ENCODE measurements at places on chromosomes 16 and 17.

GRCh38 chr17:65918500-65918899, 273.4 kb downstream of the CEP112 start:
- no peak for DNase-seq

- DNase-seq: no peak
These were observed 12.9 kb downstream of the MXRA7 start for GRCh38 chr17:76697702-76698465.

GRCh38 chr16:77594799-77595596, 127.3 kb upstream of the NUDT7 start:
- no peak for DNase-seq

DNA sequence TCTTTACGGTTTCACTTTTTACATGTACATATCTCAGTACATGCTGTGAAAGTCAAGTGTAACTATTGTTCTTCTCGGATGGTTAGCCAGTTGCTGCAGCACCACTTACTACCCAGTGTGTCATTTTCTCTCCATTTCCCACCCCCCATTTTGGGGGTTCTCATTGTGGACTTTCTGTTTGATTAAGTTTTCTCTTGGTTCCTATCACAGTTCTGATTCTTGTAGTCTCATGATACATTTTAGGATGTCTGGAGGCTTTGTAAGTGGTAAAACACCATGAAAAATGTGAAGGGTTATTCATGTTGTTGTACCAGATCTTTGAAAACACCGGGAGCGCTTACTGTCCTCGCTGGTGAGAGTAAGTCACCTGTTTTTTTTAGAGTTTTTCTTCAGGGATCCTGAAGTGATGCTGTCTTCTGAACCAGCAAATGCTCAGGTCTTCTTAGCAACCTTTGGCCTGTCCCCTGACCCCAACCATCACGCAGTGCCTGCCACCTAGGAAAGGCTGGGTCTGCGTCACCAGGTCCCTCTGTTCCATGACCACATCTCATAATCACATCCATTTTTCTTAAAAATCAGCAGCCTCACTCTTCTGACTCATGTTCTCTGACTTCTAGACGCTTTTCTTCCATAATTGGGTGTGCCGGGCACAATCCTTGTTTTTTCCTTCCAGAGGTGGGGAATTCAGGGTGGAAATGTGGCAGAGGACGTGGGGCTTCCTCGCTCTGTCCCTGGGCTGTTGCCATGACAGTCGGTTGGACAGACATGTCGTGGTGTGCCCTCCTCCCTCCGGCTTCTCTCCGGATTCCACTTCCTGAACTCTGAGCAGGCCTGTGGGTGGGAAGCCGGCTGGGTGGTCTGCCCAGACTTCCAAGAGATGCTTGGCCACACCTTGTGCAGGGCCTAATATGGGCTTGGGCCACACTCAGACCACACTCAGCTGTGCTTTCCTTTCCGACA, 102.6 kb downstream of the NTN1 start:
- DNase-seq: no peak

DNA sequence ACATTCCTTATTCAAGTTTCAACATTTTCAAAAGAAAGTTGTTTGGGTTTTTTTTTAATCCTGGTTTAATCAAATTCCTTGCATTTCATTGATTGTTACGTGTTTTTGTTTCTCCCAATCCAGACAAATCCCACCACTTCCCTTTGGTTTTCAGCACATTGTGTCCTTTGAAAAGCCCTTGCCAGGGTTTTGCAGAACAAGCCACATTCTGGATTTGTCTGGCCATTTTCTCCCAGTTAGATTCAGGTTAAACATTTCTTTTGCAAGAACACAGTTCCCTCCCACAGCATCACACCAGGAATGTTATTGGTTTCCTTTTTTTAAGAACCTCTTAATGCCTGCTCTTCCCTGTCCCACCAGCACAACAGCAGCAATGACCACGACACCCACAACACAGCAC, 278.0 kb upstream of the SALL1 start:
- no peak for DNase-seq

DNA sequence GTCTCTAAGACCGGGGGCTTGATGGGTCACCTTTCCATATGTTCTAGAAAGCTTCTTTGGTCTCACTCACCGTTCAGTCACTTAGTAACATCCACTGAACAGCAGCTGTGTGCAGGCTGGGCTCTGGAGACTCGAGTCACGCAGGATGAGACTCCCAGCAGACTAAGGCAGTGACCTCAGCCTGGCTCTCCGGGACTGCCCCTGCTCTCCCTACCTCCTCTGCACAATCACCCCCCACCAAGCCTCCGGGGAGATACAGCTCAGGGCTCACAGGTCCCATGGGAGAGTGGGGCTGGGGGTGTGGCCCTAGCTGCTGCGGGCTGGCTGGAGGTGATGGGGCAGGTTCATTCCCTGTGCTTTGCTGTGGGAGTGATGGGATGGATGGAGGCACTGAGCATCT, 14.1 kb downstream of the FLYWCH2 start:
- no peak for DNase-seq

- DNase-seq: no peak
These were observed 4.6 kb downstream of the EMC8 start for GRCh38 chr16:85794696-85795095.

- no peak for DNase-seq
These were observed 37.5 kb downstream of the ARHGAP17 start for GRCh38 chr16:24977678-24978075.

DNA sequence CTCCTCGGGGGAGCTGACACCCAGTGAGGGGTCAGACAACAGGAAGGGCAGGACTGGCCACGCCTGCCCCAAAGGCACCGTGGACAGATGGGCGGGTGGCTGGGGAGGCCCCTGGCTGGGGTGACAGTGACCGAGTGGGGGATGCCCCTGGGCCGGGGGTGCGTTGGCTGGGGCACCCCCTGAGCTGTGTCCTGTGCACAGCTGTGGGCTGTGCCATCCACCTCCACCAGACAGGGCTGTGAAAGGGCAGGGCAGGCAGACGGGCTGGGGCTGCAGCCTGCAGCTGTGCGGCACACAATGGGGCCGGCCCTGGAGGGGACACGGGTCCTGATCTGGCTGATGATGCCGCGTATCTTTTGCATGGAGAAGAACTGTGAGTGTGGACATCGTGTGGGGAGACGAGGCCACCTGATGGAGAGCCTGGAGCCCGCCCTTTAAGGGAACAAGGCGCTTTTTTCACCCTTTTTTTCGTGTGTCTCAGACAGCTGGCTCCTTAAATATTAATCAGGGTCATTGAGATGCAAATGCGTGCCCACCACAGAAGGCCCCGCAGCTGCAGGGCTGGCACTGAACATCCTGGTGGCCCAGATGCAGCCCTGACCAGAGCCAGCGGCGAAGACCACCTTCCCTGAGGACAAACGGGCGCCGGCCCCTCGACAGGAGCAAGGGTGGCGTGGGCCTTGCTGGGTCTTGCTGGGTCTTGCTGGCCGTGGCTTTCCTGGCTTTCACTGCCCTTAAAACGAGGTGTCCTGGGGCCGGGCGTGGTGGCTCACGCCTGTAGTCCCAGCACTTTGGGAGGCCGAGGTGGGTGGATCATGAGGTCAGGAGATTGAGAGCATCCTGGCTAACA, 42.4 kb upstream of the GNG13 start:
- DNase-seq: no peak

DNA sequence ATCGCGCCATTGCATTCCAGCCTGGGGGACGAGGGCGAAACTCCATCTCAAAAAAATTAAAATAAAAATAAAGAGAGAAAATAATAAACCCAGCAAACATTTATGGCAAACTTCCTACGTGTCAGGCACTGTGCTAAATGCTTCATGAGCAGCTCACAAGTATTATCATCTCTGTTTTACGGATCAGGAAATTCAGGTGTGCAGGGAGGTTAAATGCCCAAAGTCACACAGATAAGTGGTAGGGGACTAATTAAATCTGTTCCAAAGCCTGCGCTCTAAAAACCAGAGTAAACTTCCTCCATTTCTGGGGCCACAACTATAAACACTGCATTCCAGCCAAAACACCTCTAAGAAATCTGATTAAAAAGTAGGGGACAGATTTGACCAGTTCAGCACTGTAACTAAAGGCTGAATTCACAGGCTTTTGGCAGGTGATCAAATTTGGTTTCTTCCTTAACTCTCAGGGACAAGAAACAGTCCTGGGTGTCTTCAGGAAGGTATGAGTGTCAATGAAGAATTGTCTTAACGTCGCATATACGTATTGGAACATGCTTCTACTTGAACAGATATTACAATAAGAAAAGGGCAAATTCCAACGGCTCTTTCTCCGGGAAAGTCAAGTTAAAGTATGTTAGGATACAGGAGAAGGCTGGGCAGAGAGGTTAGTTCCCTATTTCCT, 996 bp downstream of the STRADA start:
- DNase-seq: no peak

DNA sequence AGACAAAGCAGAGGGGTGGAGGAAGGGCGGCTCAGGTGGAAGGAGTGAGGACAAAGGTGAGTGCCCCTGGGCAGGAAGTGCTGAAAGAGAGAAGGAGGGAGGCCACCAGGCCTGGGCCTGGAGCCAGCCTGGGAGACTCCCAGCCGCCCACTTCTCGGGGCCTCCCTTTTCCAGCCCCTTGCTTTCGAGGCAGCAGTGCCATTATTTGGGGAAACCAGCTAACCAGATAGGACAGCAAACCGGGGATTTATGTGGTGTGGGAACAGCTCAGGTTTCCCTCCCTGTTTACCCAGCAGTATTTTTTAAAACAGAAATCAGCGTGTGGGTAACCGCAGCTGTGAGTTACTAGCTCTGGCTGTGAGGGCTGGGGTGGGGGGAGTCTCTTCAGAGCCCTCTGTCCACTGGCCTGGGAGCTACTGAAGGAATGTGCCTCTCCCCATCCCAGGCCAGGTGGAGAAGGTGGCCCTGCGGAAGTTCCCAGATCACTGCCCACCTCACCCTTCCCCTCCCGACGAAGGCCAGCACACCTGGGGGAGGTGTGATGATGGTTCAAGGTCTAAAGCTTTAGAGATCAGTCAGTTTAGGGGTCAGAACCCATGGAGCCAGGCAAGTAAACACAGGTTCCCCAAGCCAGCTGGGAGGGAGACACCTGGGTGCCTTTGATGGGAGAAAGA, 8.4 kb upstream of the MEOX1 start:
- DNase-seq: no peak

DNA sequence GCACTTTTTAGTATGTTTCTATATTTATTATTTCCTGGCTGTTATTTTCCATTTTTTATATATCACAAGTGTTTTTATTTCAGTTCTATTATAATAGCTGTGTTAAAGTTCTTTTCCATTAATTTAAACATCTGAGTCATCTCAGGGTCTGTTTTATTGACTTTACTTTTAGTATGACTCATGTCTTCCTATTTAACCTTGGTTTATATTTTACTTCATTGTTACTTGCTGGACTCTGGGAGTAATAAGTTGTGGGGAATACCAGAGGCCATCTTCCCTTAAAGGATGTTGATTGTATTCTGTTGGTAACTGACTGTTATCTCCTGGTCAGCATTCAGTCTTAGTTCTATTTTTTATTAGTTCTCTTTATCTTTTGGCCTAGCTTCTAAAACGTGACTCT, 1508.2 kb downstream of the CDH11 start:
- no peak for DNase-seq

DNA sequence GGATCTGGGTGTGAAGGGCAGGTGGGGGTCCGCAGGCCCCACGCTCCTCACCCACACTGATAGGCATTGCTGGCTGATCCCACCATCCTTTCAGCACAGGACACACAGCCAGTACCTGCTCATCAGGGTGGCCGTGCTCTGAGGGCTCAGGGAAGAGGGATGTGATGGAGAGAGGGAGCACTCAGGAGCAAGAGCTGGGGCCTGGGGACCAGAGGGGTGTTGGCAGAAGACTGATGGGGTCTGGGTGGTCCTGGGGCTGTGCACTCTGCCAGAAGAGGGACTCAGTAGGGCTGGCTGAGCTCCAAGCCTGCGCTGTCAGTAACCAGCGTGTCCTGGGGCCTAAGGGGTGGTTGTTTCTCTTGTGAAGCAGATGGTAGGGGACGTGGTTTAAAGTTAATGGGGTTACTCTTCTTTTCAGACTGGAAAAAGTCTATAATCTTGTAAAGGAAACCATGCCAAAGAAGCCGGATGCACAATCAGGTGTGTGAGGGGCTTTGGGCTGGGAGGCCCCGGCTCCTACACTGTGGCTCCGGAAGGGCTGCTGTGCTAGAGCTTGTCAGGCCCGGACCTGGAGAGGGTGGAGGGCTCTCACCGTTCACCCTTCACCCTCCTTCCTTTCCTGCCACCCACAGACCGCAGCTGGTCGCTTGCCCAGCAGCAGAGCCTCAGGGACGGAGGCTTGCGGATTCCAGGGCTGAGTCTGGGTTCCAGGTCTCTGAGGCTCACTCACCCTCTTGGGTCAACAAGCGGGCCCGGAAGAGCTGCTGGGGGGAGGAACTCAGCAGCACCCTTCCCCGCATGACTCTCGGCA, 27.8 kb downstream of the POLR3E start:
- DNase-seq: no peak

DNA sequence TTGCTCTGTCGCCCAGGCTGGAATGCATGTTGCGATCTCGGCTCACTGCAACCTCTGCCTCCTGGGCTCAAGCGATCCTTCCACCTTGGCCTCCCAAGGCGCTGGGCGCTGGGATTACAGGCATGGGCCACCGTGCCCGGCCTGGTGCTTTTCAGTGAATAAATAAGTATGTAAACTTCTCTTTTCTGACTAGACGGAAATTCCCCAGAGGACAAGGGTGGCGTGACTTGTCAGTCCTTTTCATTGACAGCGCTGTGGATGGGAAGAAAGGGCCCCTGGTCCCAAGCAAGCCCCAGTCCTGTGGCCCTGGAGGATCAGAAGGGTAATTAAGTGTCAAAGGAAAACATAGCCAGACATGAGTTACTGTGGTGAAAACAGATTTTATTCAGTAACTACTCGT, 9.6 kb upstream of the SPN start:
- no peak for DNase-seq

DNA sequence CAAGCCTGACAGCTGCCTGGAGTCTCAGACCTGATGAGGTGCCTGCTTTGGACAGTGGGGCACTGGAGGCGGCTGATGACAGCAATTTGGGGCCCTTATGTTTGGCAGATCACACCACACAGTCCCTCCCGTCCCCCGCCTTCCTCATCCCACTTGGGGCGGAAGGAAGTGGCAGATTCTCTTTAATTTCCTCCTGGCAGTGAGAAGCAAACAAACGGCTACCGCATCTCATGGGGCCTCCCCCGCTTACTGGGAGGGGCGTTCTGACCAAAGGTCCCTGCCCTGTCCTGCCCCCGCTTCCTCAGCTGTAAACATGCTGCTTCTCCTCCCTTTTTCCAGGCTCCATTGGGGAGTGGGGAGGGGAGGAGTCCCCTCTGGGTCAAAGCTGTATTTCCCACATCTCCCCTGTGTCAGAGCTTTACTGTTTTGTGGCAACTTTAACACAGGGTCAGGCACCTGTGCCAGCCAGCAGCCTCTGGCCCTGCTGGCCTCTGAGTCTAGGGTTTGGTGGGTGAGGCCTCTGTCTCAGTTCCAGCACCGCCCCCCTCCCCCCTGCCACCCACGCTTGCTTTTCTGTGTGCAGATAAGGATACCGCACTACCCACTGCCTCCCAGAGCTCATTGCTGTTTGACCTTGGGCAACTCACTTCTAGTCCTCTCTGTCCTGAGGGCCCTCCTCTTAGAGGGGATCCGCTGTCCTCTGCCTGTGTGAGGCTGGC, 5.4 kb upstream of the NFATC3 start:
- no peak for DNase-seq

GRCh38 chr17:4574448-4575045, 9.8 kb upstream of the SMTNL2 start:
- no peak for DNase-seq

- DNase-seq: no peak
These were observed 51.9 kb upstream of the HLF start for GRCh38 chr17:55212880-55213279.
